ENCODE measurements at places on chromosomes 13 and 19.

DNA sequence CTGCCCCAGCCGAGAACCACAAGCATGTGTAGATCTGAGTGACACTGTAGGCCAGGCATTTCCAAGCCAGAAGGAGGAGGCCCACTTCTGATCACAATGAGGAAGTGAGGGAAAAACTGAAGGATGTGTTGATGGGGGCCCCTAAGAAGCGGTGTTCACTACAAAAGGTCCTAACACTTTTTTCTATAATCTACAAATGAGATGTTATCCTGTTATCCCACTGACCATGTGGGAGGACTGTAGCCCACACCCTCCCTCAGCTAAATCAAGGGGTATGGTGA, 99.0 kb upstream of the MCF2L start:
- DNase-seq = no peak

- no peak for DNase-seq
Observed at GRCh38 chr13:73958657-73959397, 175.4 kb downstream of the KLF12 start.

DNA sequence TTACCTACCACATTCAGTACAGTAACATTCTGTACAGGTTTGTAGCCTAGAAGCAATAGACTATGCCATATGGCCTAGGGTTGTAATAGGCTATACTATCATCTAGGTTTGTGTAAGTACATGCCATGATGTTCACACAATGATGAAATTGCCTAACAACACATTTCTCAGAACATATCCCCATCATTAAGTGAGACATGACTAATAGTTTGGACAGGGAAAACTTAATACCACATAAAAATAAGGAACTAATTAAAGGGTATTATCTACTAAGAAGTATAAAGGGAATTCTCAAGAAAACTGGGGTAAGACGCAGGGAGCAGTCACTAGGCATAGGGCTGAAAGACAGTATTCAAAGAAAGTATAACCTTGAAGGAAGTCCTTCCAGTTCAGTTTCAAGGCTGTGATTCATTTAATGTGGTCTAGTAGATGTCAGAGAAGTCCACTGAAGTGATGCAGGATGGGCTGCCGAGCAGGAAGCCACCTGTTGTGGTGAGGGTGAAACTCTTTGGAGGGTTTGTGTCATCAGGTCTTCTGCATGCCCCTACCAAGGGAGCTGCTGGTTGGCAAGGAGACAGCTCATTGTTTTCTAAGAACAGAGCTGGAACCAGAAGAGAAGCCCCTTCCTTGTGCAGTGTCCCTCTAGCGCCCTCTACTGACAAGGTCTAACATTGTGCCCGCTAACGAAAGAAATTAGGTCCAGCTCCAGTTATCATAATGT, 122.9 kb downstream of the OLFM4 start:
- DNase-seq = no peak

DNA sequence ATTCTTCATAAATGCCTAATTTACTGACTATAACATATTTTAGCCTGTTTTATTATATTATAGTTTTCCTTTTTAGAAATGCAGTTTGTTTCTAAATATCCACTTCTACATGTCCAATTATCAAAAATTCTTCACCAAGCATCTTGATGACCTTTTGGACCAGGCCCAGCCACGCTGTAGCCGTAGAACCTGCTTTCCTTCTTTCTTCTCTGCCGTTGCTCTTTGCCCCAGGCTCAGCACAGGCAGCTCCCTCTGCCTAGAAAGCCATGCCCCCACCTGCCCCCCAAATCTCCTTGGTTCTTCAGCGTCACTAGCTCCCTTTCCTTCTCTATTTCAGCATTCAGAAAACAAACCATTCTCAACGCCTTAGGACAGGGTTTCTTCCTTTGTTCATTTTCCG, 65.4 kb downstream of the ESD start:
- DNase-seq = no peak

DNA sequence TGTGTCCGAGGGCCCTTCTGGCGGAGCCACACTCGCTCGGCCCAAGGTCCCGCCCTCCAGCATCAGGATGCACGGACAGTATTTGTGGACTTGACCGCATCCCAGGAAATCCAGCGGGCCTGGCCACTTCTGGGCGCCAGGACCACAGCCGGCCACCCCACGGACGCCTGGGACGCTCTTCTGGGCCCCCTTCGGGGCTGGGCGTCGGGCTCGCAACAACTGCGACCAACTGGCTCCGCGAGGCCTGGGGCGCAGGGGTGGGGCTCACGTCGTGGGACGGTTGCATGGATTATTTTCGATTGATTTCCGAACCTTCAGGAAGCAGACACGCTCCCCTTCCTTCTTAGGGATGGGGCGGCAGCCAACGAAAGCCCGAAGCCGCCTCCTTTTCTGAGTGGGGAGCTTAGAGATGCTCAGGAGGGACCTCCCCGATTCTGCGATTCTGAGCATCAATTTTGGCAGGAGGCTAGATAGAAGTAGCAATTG, 521 bp upstream of the NUP58 start:
- DNase-seq = no peak
